ENCODE measurements at places on chromosomes 5 and 9.

DNA sequence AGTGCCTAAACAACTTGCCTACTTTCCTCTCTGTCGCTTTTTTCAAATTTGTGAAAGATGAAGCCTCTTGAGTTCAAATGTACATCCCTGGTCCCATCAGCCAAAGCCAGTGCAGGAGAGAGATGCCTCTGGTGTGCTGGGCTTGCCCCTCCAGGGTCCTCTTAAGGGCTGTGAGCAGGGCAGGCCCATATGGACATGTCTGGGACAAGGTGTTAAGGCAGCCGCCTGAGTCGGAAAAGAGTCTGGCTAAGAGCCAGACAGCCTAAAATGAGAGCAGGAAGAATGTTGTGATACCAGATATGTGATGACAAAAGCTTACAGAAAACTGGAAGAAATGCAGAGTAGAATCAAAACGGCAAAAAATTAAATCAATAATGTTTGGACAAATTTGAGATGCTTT, 72.5 kb downstream of the APTX start:
- no peak for DNase-seq

- no peak for DNase-seq
Observed at GRCh38 chr5:50967009-50967562, 300.6 kb downstream of the PARP8 start.

- no peak for DNase-seq
Observed at GRCh38 chr9:31839273-31839672, 545.2 kb upstream of the ACO1 start.

DNA sequence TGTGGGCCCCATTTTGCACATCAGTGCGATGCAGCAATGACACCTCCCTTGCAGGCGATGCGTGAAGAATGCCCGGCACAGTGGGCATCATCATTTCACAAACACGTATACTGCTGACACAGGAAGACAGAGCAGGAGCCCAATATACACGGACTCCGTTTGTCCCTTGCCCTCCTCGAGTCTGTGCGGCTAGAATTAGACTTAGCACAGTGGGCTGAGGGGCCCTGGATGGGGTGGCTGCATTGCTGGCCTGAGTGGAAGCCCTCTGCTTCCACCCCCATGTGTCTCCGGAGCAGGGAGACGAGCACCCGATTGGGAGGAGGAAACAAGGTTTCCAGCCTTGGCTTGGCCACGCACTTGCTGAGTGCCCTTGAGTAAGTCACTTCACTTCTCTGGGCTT, 40.8 kb downstream of the GSN start:
- DNase-seq: no peak

- peak; percentile 11 for DNase-seq
Observed at GRCh38 chr5:96582343-96582742, 79.8 kb upstream of the CAST start.

DNA sequence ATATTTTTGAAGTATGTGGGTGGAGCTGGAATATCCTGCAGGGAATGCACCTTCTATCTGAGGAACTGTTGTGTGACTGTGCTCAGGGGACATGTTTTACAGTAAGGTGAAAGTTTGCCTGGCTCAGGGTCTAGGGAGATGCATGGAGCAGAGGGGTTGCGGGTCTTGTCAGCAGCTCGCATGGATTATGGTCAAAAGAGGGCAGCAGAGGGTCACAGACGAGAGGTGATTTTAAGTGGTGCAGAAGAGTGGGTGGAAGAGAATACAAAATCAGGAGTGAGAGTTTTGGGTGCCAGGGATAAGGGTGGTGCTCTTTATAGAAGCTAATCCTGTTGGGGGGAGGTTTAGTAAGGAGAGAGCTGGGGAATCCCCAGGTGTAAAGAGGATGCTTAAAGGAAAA, 53.5 kb upstream of the GRIN3A start:
- DNase-seq: no peak

GRCh38 chr9:85290019-85290418, 451.7 kb downstream of the AGTPBP1 start:
- no peak for DNase-seq

DNA sequence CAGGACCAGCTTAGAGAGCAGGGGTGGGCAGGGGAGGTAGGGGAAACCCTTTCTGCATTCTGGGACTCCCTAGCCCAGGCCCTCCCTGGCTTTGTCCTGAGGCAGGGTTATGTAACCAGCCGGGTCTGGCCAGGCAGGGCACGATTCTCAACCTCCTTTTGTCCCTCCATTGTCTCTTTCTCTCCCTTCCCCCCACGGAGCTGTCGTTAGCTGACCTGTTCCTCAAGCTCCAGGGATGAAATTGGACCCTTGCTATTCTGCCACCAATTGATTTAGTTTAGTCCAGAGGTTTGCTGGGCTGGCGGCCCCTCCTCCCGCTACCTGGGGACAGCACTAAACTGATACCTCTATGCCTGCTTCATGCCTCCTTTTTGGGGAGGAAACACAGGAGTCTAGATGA, 9.4 kb upstream of the NDST1 start:
- DNase-seq: no peak

DNA sequence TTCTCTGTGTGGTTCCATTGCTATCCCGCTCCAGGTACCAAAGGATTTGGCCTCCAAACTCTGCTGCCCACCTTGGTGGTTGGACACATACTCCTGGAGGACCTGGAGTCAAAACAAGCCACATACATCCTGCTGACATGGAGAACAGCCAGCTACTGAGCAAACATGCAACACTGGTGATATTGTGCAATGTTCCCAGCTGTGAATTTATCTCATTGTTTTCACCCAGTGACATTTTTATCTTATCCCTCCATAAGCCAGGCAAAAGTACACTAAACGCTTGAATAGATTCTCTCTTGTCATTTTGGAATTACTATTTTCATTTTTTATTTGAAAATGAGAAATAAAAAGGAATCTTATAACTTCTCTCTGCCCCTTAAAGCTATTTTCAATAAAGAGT, 11.1 kb upstream of the CTSL start:
- DNase-seq: peak; percentile 68

DNA sequence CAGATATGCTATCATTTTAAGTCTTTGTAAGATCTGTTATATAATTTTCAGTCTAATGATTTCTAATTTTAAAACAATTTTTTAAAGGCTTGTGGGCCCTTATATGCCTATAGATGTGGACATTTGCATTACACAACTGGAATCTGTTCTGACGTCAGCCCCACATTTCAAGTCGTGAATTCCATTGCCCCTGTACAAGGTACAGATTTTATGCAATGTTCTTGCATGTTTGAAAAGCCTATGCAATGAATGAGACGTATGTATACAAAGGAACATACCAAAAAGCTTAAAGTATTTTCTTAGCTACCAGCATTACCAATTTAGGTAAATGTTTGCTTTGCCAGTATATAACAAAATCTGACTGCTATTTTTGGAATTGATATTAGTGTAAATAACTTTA, 77.2 kb downstream of the ITGA1 start:
- DNase-seq: no peak

DNA sequence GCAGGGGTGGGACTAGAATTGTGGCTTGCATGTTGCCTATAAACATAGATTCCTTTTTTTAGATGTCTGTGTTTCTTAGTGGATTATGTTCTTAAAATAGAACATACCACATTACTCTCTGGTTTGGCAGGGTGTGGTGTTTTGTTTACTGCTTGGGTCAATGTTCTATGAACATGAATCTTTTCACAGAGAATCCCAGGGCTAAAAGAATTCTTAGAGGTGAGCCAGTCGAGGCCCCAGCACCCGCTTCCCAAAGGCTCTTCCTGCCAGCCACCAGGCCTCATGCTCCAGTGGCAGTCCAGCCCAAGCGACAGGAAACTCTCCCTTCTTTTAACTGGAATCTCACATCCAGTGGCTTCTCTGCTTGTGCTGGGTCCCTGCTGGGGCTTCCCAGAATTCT, 126.6 kb downstream of the C9orf152 start:
- DNase-seq: no peak

GRCh38 chr5:173643964-173644363, 27.5 kb upstream of the BOD1 start:
- peak; percentile 61 for DNase-seq

DNA sequence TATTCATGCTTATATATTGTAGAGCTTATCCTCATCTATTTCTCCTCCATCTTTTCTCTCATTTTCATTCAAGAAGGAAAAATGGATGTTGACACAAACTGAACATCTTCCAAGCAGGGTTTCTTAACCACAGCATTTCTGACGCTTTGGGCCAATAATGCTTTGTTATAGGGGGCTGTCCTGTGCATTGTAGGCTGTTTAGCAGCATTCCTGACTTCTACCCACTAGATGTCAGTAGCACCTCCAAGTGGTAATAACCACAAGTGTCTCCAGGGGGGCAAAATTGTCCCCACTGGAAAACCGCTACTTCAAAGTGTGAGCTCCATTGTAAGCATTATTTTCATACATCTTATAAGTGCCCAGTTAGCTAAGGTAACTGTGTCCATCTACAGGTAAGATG, 2.6 kb upstream of the TXNDC8 start:
- DNase-seq: no peak

DNA sequence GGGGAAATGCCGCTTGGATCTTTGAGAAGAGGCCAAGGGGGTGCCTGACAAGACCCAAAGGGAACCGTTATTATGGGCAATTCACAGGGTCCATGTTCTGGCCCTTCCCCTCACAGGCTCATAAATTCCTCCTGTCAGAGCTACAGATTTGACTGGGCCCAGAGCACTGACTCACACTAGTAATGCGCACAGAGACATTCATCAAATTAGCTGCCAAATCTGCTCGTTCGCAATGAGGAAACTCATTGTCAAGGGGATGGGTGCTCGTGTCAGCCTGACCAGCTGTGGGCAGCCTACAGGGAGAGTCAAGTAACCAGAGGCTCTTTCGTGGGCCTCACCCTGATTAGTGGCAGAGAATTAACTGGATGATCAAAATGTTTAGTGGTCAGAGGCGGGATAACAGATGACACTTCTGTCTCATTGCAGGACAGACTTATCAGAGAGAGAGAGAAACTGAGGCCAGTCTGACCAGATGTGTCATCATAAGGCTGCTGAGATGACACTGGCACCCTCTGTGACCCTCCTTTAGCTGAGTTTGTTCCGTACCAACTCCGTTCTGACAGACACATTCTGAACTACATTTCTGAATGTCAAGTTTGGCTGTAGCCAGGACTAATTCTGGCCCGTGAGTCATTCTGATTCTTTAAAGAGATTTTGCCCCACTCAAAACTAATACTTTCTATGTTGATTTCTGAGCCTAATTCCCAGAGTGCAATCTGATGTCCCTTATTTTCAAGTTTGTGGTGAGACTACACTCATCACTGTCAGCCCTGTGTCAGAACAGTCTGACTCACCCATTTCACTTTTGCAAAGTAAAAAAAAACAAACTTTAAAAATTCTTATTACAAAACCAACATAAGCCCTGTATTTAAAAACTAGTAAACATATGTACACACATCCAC, 377.1 kb downstream of the ACTL7B start:
- DNase-seq: peak; percentile 77

DNA sequence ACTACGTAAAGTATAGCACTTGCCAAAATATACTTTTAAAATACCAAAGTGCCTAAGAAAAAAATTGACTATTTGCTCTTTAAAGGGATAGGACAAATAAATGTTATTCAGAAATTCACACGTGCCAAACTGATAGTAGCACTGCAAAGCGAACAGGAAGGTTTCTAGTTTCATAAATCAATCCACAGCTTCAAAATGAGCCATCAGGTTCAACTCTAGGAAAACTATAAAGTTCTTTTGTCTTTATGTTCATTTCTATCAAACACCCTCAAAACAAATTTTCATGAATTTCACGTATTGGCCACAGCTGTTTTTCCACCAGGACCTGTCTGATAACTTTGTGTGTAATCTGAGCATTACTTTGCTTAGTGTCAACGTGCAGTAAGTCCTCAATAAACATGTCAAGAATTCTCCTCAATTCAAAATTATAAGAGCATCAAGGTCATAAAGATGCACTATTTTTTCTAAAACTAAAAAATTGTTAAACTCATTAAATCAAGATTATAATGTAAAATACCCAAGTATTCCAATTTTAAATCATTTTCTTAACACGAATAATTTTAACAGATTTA, 3.0 kb downstream of the RNF130 start:
- DNase-seq: no peak

GRCh38 chr9:98540476-98540875, 168.3 kb downstream of the GABBR2 start:
- DNase-seq: no peak

DNA sequence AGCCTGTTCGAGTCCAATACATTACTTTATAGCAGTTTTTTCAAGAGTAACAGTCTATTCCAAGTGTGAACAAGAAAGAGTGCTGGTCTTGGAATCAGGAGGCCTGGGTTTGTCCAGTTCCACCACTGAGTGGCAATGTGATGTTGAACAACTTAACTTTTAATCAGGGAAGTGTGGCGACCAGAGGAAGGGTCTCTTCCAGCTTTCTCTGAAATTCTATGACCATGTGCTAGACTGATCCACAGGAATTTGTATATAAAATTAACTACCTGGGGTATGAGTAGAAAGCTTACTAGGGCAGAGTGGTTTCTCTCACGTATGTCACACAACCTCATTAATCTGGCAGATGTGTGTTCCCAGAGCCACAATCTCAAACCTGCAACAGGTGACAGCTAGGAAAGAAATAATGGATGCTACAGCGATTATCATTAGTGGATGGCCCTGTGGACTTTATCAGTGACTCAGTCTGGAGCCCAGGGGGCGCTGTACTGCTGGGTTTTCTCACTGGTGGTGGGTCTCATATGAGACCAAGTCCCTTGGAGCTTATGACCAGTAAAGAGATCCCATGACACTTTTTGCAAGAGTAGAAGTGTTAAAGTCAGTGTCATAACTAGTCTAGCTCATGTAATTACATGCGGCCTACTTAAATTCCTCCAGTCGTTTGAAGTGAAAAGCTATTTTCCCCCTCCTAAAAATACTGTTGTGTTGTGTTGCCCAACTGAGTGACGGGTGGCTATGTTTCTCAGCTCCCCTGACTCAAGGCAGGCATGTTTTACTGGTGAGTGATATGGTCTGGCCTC, 116.5 kb downstream of the GDNF start:
- peak; percentile 15 for DNase-seq

- no peak for DNase-seq
Observed at GRCh38 chr9:122004589-122004988, 88.5 kb downstream of the TTLL11 start.

DNA sequence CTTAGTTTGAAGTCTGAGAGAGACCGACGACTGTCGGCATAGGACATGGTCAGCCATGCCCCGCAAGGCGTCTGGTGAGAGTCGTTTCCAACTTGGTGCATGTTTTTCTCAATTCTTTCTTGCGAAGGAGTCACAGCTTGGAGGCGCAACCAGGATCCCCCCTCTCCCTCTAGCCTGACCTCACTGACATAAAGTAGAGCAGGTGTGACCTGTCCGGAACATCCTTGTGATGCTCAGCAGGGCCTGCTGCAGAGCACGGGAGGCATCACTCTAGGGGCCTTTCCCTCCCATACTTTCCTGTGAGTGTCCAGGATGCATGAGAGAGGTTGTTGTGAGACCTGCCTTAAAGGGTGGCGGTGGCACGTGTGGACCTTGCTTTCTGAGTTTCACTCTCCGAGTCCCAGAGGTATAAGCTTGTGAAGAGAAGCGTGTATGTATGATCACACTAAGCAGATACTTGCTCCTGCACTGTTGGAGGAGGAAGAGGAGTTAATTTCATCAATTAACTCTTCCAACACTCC, 5.0 kb downstream of the TENT4A start:
- DNase-seq: no peak
